ENCODE measurements at places on chromosomes 4 and X.

DNA sequence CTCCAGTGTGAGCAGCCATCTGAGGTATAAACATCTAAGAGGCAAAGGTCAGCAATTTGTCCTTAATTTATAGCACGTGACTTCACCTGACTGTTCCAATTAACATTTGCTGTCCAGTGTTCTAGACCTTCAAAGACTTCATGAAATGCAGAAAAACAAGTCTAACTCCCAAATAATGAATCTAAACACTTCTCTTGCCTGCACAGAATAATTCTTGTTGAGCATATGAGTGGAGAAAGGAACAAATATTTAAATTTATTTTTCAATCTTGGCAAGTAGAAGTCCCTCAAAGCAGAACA, 12.0 kb downstream of the RFC1 start:
- DNase-seq = no peak

GRCh38 chr4:87024201-87024600, 89.4 kb downstream of the AFF1 start:
- DNase-seq = no peak

GRCh38 chrX:78831523-78831922, 84.0 kb downstream of the LPAR4 start:
- DNase-seq = peak; percentile 22

DNA sequence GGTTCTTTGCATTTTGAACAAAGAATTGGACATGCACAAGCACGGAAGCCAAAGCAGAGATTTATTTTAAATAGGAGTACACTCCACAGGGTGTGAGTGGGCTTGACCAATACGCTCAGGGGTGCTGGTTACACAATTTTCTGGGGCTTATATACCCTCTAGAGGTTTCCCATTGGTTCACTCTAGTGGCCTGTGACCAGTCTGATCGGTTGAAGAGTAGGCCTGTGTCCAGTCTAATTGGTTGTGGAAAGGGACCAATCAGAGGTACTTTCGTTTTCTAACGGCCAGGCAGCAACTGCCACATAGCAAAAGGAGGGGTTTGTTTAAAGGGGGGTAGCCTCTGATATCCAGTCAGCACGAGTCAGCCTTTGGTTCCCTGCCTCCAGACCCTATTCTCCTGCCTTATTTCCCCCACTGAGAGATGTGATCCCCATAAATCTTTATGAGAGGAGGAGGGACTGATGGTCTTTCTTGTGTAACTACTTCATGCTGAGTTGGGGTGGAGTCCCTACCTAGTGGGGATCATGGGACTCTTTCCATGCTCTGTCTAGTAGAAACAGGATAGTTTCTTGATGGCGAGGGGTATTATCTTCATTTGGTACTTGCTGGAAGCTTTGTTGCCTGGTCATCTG, 11.3 kb upstream of the AREG start:
- no peak for DNase-seq

DNA sequence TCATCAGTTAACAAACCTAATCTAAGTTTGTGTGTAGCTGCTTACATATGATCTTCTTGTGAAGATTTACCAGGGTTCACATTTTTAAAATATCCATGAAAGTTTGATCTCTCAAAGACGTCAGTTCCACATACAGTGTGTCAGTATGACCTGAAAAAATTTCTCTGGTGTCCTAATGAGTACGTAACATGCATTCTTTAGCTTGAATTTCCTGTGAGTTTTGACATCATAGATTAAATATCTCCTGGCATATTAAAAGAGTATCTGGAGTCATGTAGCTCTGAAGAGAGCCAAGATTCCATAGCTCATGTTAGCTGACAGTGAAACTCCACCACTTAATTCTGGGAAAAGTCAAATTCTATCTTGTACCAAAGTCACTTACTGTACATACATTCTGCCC, 43.9 kb upstream of the PDLIM5 start:
- no peak for DNase-seq

- no peak for DNase-seq
Measured at GRCh38 chr4:37531151-37531550, 155.0 kb downstream of the RELL1 start.

GRCh38 chr4:87732033-87732765, 67.2 kb upstream of the IBSP start:
- DNase-seq = no peak

DNA sequence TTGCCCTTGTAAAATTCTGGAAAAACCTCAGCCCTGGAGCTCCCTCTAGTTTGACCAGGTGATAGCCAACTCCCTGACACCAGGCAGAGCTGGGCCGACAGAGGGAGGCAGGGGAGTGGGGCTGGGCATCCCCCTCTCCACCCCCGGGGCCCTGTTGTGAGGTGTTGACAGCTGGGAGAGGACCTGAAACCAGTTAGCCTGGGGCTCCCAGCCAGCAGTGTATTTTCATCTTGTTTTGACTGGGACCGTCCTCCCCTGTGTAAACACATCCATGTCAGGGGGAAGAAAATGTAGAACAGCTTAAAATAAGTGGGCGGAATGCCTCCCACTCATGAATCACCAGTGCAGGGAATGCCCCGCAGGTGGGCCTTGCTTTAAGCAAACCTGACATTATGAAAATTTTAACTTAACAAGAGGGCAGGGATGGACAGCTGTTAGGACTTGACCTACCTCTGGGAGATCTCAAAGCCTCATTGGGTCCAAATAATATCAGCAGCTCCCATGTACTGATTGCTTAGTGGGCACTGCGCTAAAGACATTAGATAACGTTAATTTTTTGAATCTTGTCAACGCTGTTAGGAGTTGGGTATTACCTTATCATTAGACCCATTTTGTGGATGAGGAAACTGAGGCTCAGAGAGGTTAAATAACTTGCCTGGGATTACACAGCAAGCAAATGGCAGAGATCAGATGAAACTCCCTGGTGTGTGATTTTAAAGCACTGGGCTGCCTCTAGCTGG, 45.9 kb downstream of the TSC22D3 start:
- no peak for DNase-seq

DNA sequence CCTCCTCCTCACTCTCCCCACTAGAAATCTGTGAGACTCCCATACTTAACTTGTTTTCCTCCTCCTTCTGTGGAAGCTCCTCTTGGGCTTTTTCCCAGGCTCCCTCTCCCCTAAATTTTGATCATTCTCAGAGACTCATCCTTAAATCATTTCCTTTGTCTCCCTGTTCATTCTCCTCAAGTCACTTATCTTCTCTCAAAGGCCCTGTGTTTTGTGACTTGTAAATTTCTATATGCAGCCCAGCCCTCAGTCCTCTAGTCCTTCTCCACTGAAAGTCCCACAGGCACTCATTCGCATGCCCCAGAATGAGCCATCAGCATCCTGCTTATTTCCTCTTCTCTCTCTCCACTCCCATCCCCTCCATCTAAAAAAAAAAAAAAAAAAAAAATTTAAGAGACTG, 171.8 kb downstream of the SOWAHB start:
- DNase-seq = no peak

GRCh38 chrX:83759872-83760271, 101.1 kb upstream of the CYLC1 start:
- peak; percentile 9 for DNase-seq

GRCh38 chr4:4673070-4673469, 131.2 kb upstream of the STX18 start:
- DNase-seq = no peak

DNA sequence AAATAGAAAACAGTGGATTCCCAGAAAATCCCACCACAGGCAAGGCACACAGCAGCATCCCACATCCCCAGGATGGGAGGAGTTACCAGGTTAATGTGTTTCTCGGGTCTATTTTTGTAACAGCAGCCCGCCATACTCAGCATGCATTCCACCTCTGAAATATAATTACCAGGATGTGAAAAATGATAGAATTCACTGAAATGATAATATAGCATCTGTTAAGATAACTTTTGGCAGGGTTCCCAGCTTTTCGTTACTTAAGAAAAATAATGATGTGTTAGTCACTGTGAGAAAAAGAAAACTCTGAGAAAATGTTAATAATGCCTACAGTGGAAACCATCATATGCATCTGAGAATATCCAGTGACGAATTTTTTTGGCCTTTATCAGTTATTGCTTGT, 87.1 kb downstream of the VCX2 start:
- DNase-seq = no peak

- no peak for DNase-seq
Measured at GRCh38 chr4:2258091-2259035, 3.5 kb downstream of the MXD4 start.

DNA sequence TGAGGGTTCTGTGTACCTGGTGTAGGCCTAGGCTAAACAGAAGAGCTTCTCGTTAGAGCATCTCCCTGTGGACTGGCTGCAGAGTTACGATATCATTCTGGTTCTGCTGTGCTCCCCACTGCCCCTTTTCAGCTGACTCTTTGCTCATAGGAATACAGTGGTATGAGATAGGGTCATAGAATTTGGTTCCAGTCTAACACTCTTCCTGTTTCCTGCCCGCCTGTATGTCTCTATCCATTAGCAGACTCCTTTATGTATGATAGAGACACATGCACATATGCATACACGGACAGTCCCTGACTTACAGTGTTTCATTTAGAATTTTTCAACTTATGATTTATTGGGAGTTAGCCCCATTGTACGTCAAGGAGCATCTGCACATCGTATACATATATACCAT, 15.3 kb downstream of the RNF4 start:
- no peak for DNase-seq

GRCh38 chr4:40731792-40732245, 17.9 kb upstream of the NSUN7 start:
- DNase-seq = no peak

DNA sequence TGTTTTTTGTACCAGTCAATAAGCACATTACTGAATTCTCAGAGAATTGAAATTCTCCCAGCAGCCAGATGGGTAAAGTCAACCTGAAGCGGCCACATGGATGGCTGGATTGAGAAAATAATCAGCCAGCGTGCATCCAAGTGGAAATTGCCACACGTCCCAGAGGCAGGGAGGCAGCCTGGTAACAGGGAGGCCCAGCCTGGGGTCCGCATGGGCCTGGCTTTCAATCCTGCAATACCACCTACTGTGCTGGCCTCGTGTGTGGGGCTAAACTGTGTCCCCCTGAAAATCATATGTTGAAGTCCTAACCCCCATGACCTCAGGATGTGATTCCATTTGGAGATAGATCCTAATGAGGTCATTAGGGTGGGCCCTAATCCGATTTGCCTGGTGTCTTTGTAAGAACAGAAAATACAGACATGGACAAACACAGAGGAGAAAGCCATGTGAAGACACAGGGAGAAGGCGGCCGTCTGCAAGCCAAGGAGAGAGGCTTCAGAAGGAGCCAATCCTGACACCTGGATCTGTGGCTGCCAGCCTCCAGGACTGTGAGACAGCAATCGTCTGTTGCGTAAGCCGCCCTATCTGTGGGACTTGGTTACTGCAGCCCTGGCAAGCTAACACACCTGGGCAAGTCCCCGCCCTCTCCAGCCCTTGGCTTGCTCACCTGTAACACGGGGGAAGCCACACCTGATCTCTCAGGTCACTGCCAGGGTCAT, 90.3 kb downstream of the JAKMIP1 start:
- DNase-seq = peak; percentile 6

All from activated CD4-positive, alpha-beta T cell treated with anti-CD3 and anti-CD28 coated beads, Interleukin-2, Interleukin-4, amounts not matched to agents 100 ng/mL and 50 ng/mL, durations not matched to agents 16 hours and 8 hours (primary cell).